T-helper 17 cell (primary cell): ENCODE measurements at places on chromosomes 4 and X. TPM values are rescaled to one million over a fixed set of nuclear protein-coding genes. Genes with fewer than 3 reads are reported as not detected.

DNA sequence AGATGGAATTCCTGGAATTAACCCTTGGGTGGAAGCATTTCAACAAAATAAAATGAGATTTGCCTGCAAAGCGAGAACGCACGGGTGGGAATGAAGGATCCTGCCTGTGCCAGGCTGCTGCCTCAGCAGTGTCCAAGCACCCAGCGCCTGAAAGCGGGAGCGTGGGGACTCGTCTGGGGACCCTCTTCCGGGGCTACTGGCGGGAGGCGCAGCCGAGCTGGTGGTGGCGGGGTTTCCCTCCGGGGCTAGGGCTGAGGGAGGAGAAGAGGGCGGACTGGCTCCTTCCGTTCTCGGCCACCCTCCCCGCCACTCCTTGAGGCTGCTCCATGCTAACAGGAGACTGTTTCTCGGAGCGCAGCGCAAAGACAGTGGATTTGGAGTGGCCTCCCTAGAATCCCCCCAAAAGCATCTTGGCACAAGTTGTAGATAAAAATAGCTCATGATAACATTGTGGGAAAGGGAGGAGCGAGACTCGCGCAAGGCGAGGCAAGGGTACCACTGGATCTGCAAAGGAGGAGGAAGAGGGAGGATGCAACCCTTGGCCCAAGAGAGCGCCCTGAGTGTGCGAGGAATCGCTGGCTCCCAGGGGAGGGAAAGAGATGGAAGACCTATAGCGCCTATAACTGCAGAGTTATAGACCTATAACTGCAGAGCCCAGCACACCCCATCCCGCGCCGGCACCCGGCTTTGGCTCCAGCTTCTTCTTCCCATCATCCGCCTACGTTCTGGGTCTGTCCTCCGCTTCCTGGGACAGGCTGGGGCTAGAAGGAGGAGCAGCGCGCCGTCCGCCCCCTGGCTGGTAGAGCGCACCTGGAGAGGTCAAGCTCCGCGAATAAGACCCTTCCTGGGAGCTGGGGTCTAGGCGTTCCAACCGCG lies 1.3 kb downstream of the HS3ST1 start:
- peaks cover 40% of the 10 kb centered on the region for H3K27me3 ChIP-seq
- peak overlapping the region; percentile 86 for H3K4me3 ChIP-seq
- peaks cover 11% of the 10 kb centered on the region for H3K4me1 ChIP-seq
- peaks cover 2% of the 10 kb centered on the region for H3K36me3 ChIP-seq

PDGFRA gene
- 0.63 TPM for total RNA-seq

GRCh38 chr4:75213480-75213879 lies 280.6 kb downstream of the PARM1 start:
- DNase-seq: no peak
- no peaks in the 10 kb centered on the region for H3K4me1 ChIP-seq
- no peaks in the 10 kb centered on the region for H3K27me3 ChIP-seq
- no peak overlapping the region for H3K4me3 ChIP-seq
- H3K36me3 ChIP-seq: no peaks in the 10 kb centered on the region
- no peak overlapping the region for H3K27ac ChIP-seq

DNA sequence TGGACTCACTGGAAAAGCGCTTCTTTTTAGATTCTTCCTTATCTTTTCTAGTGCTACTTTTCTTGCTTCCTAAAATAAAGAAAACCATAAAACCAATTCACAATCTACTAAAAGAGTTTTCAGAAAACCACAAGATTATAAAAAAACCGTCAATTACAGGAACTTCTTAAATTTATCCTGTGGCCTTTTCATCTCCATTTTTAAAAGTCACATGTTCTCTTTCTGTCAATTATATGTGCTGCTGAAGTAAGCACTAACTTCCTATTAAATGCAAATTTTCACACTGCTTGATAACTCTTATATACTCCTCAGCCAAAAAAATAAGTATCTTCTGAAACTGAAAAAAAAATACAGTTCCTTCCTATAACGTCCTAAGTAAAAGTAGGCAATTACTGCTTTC lies 32.8 kb downstream of the CENPC start:
- H3K27ac ChIP-seq: peak overlapping the region; percentile 67
- H3K4me1 ChIP-seq: peaks cover 33% of the 10 kb centered on the region
- H3K36me3 ChIP-seq: peaks cover 25% of the 10 kb centered on the region
- DNase-seq: no peak
- H3K4me3 ChIP-seq: peak overlapping the region; percentile 60

DNA sequence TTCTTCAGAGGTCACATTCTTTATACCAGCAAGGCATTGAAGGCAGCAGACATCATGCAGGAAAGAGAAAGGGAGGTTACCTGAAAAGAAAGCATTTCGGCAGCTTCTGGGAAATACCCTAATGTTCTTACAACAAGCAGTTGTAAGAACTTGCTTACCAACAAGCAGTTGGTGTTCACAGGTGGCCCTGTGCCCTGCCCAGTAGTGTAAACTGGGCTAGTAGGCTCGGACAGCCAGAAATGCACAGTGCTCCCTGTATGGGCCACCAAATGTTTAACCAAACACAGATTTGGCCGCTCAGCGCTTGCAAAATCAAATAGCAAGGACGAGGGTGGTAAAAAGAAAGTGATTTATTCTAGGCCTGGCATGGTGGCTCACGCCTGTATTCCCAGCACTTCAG lies 20.4 kb upstream of the RHOXF1 start:
- H3K4me3 ChIP-seq: peak overlapping the region; percentile 25
- no peak for DNase-seq
- no peaks in the 10 kb centered on the region for H3K27me3 ChIP-seq

DNA sequence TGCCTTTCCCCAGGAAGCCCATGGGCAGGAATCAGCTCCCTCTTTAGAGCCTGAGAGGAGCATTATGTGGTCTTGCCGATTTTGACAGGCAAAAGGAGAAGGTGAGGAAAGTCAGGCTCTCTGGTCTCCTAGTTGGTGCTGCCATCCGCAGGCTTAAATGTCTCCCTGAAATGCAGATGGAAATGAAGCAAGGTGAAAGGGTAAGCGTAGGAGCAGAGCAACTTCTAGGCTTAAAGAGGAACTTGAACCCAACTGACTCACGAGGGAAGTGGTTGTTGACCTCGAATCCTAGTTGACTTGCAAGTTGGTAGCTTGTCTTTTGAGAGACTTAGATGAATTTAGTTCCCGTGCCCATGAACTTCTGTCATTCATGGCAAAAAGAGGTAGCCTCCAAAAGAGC lies 205.9 kb downstream of the PTTG2 start:
- no peak for DNase-seq
- H3K36me3 ChIP-seq: peaks cover 3% of the 10 kb centered on the region
- no peaks in the 10 kb centered on the region for H3K27me3 ChIP-seq
- H3K27ac ChIP-seq: peak overlapping the region; percentile 5

DNA sequence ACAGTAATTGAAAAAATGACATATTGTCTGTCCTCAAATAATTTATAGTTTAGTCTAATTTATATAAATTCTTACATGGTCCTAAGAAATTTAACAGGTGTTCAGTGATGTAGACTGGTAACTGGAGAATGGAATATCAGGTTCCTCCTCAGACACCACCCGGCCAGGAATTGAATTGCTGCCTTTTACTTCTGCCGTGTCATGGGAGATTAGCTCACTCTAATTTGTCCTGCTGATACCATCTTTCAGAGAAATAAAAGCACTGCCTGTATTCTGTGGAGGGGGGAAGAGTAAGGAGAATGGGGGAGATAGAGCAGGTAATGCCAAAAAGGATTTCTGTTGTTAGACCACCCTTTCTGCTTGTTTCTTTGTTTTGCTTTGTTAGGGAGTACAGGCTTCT lies 125.2 kb upstream of the KLHL4 start:
- H3K4me3 ChIP-seq: no peak overlapping the region
- no peaks in the 10 kb centered on the region for H3K27me3 ChIP-seq
- H3K36me3 ChIP-seq: no peaks in the 10 kb centered on the region
- H3K27ac ChIP-seq: no peak overlapping the region
- H3K4me1 ChIP-seq: no peaks in the 10 kb centered on the region
